Fibroblast of lung (primary cell): ENCODE measurements at places on chromosomes 2 and 18.

DNA sequence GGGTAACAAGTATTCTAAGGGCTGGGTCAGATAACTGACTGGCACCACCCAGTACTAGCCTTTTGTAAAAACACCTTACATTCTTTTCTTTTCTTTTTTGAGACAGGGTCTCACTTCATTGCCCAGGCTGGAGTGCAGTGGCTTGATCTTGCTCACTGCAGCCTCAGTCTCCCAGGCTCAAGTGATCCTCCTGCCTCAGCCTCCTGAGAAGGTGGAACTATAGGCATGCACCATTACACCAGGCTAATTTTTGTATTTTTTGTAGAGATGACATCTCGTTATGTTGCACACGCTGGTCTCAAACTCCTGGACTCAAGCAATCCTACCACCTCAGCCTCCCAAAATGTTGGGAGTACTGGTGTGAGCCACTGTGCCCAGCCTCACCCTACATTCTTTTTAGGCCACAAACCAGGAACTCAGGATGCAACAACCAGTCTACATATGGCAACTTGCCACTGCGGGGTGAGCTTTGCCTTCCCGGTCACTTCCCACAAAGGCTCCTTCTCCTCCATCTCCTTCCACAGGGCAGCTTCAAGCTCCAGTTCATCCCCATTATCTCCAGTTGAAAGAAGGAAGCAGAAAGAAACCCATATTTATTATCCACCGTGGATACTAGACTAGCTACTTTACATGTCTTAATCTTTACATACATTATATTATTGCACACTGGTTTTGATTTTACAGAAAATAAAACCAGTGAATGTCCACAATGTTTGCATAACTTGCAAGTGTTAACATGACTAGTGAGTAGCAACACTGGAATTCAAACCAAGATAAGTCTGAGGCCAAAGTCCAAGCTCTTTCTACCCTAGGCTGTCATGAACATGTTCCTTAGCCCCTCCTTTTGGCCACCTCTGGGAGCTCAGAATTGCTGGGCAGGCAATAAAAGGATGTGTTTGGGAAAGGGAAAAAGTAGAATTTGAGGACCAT, 23.7 kb upstream of the AP1S3 start:
- DNase-seq = peak; percentile 80

GRCh38 chr2:218002845-218003180, at the start of gene TNS1:
TNS1 (minus strand) TSS chr2:218002995; CDS start chr2:218002872, 123 bp downstream.
- DNase-seq = peak; percentile 66

GRCh38 chr18:11906176-11906575, 1.9 kb downstream of the MPPE1 start:
- DNase-seq = no peak

DNA sequence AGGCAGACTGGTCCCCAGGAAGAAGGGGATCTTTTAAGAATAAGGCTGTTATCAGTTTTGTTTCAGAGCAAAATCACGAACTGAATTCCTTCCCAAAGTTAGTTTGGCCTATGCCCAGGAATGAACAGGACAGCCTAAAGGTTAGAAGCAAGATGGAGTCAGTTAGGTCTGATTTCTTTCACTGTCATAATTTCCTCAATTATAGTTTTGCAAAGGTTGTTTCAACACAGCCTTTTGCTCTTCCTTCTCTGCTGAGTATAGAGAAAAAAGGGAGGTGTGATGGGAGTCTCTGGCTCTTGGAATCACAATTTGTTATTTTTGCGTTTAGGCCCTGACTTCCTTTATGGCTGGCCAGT, 14.6 kb upstream of the KCNE4 start:
- no peak for DNase-seq

DNA sequence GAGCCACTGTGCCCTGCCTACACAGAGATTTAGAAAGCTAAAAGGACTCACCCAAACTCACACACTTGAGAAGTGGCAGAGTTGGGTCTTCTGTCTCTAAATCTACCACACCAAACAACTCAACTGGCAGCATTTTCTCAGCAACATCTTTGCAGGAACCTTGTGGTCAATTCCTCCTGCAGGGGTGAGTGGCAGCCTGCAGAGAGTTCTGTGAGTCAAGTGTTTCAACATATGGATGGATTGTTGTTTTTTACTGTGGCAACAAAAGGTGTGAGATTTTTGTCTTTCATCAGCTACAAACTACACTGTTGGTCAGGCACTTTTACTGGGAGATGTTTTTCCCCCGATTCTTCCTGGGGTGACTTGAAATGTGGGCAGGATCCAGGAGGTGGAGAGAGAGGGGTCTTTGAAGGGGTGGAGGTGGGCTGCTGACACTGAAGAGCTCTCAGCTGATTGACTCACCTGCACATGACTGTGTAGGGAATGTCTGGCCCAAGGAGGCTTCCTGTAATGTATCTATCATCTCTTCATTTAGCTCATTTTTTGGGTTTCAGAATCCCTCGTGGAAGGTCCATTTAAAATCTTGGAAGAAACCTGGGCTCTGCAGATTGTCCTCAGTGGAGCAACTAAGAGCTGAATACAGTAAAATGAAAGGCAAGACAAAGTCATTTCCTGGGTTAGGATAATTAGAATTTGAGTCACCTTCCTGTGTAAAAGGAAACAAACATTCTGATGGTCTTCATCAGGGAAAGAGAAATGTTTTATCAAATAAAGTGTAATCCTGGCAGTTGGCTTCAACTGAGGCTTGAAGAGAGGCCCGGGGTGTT, 98.6 kb downstream of the MSH2 start:
- DNase-seq = peak; percentile 45

DNA sequence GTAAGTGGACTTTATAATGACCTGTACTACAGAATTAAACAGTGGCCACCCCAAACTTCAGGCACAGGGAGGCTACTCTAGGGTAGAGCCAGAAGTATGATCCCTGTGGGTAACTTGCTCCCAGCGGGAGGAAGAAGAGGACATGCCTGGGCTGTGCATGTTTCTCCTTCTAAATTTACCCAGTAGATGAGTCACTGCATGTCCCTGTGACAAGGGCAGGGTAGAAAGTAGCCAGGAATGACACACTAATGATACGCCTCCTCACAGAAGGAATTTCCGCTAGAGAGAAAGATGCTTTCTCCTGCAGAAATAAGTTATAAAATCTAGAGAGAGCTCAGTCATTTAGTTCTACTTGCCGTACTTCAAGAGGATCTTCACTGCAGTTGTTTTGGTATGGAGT, 7.5 kb downstream of the ACYP2 start:
- DNase-seq = peak; percentile 15

- no peak for DNase-seq
Observed at GRCh38 chr2:164456619-164457018, 164.7 kb downstream of the GRB14 start.

GRCh38 chr2:201132518-201132917, 16.6 kb downstream of the CFLAR start:
- DNase-seq = no peak

DNA sequence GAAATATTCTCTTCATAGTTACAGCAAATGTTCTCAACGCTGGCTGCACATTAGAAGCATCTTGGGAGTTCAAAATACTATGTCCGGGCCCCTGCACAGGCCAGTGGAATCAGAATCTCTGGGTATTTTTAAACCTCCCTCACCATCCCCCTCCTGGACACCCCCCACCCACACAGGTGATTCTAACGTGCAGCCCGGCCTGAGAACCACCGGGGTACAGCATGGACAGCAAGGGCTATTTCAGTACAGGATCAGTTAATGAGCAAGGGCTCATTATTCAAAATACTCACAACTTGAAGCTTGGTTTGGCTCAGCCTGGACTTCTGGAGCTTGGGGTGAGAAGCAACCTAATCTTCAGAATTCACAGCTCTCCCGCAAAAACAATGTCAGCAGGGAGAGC, 31.4 kb downstream of the INO80C start:
- DNase-seq = no peak

DNA sequence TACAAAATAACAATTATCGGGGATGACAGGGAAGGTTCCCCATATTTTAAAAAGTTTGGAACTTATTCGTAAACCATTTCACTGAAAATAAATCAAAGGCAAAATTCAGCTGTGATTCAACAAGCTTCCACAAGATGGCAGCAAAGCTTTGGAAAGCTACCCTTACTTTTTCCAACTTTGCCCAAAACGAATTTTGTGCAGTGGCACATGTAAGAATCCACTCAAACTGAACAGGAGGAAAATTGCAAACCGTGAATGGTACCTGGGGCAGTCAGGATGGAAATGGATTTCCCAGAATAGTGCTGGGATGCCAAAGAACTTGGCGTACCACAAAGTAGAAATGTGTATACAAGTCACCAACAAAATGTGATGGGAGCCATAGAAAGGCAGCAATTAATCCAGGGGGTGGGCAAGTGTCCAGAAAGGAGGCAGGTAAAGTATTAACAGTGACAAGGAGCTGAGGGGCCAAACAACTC, 10.7 kb downstream of the RPL31 start:
- DNase-seq = peak; percentile 66

GRCh38 chr2:172552547-172553291, 3.2 kb upstream of the PDK1 start:
- DNase-seq = peak; percentile 90

DNA sequence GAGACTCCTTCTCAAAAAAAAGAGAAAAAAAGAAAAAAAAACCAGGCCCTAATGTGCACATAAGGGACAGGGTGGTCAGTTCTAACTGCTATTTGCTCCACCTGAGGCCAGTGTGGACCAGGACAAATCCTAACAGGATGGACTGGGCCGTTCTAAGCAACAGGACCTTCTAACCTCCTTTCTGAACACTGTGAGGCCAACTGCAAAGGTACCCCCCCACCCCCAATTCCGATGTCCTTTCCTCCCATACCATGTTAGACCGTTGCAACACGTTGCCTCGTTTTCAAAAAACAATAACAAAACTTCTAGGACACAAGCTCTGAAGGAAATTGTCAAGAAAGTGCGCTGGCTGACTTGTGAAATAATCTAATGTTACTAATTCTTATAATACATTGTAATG, 1.2 kb downstream of the THAP4 start:
- no peak for DNase-seq

- peak; percentile 89 for DNase-seq
Observed at GRCh38 chr2:180644709-180645108, 335.7 kb upstream of the UBE2E3 start.

DNA sequence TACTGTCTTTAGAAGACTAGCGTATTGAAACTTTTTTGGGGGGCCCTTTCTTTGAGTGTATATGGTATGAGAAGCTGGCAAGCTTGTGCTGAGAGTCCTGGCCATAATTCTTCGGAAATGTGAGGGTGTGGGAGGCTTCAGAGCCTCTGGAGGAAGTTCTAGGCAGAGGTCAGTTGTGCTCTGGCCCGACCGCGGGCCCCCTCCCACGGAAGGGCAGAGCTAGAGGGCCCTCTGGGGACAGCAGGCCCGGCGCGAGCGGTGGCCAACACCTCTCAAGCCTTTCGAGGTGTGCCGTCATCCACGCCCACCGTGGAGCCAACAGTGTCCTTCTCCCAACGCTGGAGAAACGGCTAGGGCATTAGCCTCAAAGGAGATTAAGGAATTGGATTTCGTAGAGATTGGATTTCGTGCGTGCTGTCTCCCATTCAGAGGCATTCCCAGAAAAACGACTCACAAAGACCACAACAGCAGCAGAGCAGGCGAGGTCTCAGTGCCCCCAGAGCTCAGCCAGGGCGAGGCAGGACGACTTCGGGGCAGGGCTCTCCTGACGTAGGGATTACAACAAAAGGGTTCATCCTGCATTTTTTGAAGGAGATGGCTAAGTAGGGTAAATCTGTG, 2.2 kb upstream of the MTCL1 start:
- DNase-seq = no peak

GRCh38 chr2:653645-654425, 23.4 kb downstream of the TMEM18 start:
- DNase-seq = no peak

DNA sequence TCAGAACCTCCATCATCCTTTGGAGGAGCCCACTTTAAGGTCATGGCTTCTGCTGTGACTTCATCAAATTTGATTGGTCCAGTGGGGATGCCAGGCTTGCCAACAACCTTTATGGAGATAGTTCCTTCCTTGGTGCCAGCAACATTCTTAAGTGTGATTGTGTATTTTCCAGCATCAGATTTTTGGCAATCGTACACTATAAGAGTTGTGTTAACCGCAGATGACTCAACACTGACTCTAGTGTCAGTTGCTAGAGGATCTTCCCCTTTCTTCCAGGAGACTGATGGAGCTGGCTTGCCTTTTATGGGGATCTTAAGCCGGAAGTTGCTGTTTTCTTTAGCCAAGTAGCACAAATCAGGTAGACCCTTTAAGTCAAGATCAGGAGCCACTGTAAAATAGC, 98.7 kb downstream of the PLEKHA3 start:
- peak; percentile 93 for DNase-seq

DNA sequence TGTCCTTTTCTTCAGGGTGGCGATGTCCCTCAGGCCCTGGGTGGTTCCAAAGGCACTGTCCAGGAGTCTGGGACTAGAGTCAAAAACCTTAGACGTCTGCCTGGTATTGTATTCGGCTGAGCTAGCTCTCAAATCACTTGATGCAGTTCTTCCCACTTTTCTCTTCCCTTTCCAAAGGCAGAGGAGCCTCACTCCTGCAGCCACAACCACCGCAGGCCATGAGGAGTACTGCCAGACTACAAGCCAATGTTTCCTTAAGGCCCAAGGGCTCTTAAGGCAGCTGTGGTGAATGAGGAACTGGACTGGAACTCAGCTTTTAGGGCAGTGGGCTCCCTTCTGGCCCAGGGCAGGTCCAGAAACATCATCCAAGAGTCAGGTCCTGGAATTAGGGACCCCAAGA, 360.7 kb downstream of the SPAG16 start:
- DNase-seq = no peak
